ENCODE measurements at places on chromosomes 16 and 17.

- no peak for DNase-seq
Measured at GRCh38 chr17:3447625-3448024, 14.0 kb upstream of the OR1E2 start.

GRCh38 chr17:79923974-79924638 lies 84.9 kb upstream of the CBX4 start:
- no peak for DNase-seq

DNA sequence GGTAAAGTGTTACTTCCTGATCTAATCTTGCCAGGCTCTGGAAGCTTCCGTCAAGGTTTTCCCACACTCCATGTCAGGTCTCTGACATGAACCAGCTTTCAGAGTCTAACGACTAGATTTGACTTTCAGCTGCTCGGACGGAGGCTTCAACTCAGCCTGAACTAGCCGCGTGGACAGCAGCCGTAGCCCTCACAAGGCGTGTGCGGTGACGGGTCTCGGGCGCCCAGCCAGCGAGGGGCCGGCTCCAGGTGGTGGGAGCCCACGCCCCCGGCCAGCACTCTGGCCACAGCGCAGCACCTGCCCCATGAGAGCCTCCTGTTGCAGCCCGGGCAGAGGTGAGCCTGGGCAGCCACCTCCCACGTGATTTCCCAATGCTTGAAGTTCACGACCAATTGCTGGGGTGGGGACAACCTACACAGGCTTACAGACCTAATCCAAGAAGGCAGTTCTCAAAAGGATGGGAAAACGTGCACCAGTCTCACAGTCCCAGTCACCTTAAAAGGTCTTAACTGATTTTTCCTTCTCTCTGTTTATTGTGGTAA lies 45.5 kb downstream of the TBC1D16 start:
- no peak for DNase-seq

- DNase-seq = no peak
Measured at GRCh38 chr17:58703137-58703915, 10.9 kb downstream of the RAD51C start.

DNA sequence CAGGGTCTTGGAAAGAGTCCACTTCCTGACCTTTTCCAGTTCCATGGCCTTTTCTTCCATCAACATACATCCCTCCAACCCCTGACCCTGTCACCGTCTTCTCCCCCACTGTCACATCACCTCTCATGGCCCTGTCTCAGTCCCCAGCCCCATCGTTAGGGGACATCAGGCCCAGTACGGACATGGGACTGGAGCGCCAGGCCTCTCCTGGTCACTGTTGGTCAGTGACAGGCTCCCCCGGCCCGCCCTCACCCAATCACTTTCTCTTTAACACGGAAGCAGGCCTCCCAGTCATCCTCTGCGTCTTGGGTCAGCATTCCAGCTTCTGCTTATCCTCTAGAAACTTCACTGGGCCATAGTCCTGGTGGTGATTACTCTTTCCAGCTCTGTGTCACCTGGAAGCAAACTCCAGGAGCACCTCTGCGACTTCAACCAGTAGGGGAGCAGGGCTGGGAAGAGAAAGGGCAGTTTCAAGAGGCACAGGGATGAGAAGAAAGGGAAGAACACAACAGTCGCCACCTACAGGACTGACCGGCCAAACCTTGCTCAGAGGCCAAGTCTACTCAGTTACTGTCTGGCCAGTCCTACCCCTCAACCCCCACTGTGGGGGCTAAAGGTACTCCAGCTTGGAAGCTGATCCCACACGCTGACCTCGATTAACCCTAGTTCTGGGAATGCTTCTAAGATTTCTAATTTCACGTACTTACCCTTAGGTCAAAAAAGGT lies 15.9 kb upstream of the ICAM2 start:
- no peak for DNase-seq

- DNase-seq = no peak
Measured at GRCh38 chr16:27118526-27118925, 51.8 kb downstream of the C16orf82 start.

- DNase-seq = no peak
Measured at GRCh38 chr17:65564793-65565192, 3.3 kb upstream of the AXIN2 start.

GRCh38 chr16:50086176-50086575 lies 20.4 kb downstream of the HEATR3 start:
- DNase-seq = no peak

- DNase-seq = no peak
Measured at GRCh38 chr17:47066095-47066494, 87.0 kb upstream of the RPRML start.

DNA sequence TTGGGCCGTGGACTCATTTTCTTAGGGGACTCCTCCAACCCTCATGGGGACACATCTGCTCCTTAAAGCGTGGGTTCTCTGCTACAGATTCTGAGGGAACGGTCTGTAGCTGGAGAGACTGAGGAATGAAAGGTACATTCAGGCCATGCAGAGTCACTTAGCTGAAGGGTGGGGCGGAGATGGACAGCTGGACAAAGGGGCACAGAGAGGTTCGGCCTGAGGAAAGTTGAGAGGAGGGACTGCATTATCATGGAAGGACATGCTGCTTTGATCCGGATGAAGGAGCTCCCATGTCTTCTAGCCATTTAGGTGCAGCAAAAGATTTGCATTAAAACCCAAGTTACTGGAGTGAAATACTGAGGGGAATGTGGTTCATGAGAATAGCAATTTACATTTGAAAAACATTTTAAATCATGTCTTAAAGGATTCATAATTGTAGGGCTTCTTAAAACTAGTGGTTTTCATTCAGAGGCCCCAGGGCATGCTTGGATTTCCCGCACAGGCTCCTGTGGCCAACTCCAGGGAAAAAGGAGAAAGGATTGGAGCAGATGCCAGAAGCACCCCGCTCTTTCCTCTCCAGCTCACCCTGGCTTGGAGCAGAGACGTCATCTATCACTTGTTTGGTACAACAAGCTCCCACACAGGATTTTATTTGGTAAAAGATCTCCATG lies 54.2 kb downstream of the CDRT4 start:
- DNase-seq = no peak

DNA sequence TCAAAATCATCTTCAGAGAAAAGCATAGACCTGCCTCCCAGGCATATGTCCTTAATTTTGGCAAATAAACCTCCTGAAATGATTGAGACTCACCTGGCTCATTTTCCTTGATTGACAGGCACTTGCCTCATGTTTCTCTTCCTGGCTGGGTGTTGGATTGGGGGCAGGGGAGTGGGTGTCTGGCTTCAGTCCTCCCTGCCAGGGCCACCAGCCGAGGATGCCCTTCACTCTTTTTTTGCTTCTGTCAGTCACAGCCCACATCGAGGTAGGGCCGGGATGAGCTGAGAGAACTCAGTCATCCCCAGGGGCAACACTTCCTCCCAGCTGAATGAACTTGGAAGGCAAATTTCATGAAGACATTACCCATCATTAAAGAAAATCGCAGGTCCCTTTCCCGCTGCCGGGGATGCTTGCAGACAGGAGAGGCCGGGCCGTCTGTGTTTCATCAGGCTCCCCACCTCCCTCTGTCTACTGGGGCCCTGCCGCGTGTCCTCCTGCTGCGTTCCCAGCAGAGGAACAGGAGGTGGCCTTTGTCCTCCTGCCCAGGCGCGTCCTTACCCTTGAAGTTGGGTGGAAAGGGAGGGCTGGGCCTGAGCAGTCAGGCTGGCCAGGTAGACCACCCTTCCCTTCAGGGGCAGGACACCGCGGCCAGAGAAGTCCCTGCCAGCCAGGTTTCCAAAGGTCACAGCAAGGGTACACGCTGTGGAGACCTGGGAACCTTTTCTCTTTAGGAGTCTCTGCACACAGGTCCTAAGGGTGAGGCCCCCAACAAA lies 11.2 kb upstream of the DNAH17 start:
- no peak for DNase-seq

GRCh38 chr16:54746596-54746995 lies 184.1 kb upstream of the IRX5 start:
- no peak for DNase-seq

- DNase-seq = no peak
Measured at GRCh38 chr16:55906123-55906522, 30.9 kb upstream of the CES5A start.

DNA sequence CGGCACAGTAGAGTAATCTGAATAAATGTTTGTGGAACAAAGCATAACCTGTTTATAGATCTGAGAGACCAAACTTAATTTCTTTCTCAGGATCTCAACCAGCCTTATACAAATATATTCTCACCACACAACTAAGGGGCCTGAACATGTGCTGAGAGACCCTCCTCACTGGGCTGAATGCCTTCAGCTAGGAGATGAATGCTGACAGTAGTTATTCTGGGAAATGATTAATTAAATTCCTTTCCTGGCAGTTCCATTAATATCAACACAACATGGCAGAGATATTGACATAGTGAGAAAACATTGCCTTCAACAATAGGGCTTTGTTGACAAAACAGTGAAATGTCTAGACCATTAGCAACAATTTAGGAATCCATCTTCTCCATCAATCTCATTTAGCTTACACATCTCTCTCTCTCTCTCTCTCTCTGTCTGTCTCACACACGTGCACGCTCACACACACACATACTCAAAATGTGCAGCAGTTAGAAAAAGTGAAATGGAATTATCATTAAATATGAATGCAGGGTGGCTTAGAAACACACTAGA lies 780.8 kb upstream of the CDH8 start:
- DNase-seq = no peak

DNA sequence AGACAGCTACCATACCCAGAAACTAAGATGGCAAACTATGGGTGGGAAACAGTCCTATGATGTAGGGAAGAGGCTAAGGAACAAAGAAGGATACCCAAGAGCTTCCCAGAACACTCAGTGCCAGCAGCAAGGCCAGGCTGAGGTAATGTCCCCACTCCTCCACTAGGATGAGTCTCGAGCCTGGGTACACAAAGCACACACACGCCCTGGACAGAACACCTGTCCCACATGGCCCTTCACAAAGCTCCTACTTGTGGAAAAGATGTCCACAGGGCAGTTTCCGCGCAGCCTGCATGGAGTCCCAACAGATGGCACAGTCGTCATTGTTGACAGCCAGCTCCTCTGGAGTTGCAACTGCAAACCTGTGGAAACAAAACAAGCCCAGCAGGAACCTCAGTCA lies 23.9 kb downstream of the AMFR start:
- DNase-seq = no peak

- no peak for DNase-seq
Measured at GRCh38 chr17:80297996-80298560, 37.4 kb downstream of the RNF213 start.

- no peak for DNase-seq
Measured at GRCh38 chr17:61345061-61345460, 54.6 kb upstream of the TBX2 start.

DNA sequence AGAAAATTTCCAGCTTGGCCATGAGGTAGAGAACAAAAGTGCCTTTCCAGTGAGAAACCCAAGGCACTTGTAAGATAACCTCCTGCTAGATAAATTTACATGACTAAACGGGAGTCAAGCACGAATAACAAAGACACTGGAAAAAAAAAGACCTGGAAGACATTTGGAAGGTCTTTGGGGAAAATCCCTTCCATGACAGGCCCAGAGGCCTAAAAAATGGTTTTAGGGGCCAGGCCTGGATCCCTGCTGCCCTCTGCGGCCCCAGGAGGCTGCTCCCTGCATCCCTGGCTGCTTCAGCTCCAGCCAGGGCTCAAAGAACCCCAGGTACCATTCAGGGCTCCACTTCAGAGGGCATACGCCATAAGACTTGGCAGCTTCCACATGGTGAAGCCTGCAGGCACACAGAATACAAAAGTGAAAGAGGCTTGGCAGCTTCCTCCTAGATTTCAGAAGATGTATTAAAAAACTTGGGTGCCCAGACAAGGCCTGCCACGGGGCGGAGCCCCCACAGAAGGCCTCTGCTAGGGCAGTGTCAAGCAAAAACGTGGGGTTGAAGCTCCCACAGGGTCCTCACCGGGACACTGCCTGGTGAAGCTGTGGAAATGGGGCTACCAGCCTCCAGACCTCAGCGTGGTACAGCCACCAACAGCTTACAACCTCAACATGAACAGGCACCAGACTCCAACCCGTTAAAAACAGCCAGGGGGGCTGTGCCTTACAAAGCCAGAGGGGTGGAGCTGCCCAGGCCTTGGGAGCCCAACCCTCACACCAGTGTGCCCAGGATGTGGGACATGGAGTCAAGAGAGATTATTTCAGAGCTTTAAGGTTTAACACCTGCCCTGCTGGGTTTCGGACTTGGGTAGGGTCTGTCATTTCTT lies 77.1 kb downstream of the SDK2 start:
- DNase-seq = no peak

Measured in hippocampal formation (tissue), 2 donors.